ENCODE measurements at places on chromosomes 16 and 17.

DNA sequence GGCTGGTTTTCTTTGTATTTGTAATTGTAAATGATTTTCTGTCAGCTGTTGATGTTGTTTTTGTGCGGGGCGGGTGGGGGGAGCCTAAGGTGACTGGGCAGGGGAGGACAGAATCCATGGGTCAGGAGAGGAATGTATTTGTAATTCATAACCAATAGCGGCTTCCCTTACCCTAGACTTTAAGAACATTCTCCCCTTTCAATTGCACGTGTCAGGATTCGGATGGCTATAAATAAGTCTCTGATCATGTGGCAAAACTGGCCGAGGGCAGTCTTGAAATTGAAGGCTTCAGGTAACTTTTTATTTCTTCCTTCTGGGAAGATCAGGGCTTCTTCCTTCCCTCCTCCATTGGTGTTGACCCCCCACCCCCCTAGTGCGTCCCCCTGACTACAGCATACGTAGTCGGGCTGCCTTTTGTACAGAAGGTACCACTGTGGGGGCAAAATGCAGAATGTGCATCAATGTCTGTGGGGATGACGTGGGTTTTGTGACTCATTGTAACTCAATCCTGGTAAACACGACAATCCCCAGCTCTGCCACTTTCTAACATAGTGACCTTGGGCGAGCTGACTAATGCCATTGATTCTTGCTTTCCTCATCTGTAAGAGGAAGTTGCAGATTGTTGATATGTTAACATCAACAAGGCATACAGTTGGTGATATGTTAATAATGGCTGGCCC lies 16.2 kb downstream of the MARCHF10 start:
- DNase-seq = no peak

- DNase-seq = no peak
Observed at GRCh38 chr16:24701521-24701951, 27.9 kb upstream of the TNRC6A start.

DNA sequence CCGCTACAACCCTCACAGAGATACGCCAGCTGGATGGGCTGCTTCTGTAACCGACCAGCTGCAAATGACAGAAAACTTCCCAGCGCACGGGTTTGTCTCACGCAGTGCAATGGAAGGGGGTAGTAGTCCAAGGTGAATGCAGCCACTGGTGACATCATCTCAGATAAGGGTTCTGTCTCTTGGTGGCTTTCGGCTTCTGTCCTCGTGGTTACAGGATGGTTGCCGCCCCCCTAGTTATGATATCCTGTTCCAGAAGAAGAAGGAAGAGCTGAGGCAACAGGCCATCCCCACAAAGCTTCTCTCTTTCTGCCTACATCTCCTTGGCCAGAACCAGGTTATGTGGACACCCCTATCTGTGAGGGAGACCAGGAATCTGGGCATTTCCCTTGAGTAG lies 40.3 kb upstream of the BAHCC1 start:
- DNase-seq = no peak

- DNase-seq = no peak
Observed at GRCh38 chr16:71956486-71956885, 43.7 kb downstream of the PKD1L3 start.

DNA sequence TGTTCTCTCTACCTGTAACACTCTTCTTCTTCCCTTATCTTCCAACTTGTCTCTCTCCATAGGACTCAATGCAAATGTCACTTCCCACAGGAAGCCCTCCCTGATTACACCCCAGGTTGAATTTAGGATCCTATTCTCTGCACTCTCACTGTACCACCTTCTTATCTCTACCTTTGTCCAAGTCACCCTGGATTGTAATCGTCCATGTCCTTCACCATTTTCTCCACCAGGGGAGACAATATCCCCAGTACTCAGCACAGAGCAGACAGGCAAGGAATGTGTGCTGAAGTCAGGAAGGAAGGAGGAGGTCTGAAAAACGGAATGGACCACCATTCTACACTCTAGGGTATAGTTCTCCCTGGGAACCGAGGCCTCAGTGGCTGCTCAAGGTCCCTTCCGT lies 14.2 kb downstream of the C16orf82 start:
- DNase-seq = no peak

DNA sequence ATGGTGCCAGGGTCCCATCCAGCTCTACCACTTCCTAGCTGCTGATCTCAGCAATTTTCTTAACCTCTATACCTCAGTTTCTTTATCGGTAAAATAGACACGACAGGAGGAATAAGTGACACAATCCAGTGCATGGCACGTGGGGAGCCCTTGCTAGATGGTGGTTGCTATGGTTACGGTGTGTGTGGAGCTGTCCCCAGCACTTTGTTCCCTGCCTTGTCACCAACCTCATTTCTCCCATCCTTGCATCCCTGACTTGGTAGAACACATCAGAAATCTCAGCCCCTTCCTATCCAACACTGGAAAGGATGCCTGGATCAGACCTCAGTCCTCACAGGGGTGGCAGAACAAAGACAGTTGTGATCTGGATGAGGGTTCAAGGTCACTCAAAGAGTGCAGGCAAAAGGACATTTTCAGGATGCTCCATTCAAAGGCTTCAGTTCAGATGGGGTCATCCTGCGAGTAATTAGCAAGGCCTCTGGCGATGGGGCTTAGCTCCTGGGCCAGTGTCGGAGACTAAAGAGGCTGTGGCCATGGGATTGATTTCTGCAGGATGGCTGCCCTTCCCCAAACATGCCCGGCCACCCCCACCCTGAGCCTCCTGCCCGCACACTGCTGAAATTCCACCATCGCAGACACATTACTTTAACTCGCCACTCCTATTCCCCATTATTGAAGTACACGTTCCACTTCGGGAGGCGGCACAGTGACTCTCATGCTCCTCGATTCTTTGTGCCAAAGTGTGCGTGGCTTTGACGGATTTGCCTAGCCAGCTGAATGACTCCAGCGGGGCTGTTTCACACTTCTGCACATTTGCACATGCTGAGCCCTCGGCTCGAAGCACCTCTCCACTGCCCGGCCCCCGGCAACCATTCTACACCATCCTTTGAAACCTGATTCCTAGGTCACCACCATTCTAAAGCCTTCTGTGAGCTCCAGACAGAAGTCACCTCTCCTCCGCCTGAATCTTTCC lies 40.3 kb downstream of the WNT3 start:
- DNase-seq = no peak

- DNase-seq = no peak
Observed at GRCh38 chr16:411576-412265, 10.0 kb downstream of the DECR2 start.

- no peak for DNase-seq
Observed at GRCh38 chr16:56636616-56637413, 1.7 kb upstream of the MT1A start.
